ENCODE measurements at places on chromosomes 3 and 15.
A peak's percentile ranks its signal among the peaks of the same experiment; 100 is the strongest.

DNA sequence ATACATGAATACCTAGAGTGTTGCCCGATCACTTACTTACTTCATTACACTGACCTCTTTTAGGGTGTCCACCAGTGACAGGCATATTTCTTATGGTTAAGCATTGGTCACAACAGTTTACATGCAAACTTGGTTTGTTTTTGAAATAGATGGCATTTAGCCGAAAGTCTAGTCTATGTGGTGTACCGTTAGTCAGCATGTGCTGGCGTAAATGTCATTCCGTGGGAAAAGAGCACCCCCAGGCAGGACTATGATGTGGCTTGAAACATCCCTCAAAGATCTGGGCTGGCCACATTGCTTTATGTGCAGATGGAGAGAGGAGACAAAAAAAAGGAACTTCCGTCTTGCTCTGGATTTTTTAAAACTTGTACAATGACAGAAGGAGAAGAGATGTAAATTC is 357.0 kb upstream of the ICE2 start:
- peak; percentile 64 for DNase-seq

GRCh38 chr3:81352867-81353266 is 408.6 kb downstream of the GBE1 start:
- peak; percentile 33 for DNase-seq

DNA sequence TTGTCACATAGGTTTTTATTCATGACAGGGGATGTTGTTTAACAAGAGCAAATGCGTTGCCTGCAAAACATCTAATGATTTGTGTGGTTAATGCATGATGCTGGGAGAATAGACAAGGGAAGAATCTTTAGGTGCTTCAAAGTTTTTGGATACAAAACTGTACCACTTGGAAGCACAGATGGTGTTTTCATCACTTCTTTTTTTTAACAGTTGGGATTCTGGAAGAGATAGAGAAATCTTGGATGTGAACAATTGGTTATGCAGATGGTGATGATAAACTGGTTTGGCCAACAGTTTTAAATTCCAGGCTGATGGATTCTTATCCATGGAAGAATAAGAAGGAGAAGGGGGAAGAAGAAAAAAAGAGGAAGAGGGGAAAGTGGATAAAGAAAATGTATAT is 379.4 kb downstream of the KCNH8 start:
- no peak for DNase-seq

DNA sequence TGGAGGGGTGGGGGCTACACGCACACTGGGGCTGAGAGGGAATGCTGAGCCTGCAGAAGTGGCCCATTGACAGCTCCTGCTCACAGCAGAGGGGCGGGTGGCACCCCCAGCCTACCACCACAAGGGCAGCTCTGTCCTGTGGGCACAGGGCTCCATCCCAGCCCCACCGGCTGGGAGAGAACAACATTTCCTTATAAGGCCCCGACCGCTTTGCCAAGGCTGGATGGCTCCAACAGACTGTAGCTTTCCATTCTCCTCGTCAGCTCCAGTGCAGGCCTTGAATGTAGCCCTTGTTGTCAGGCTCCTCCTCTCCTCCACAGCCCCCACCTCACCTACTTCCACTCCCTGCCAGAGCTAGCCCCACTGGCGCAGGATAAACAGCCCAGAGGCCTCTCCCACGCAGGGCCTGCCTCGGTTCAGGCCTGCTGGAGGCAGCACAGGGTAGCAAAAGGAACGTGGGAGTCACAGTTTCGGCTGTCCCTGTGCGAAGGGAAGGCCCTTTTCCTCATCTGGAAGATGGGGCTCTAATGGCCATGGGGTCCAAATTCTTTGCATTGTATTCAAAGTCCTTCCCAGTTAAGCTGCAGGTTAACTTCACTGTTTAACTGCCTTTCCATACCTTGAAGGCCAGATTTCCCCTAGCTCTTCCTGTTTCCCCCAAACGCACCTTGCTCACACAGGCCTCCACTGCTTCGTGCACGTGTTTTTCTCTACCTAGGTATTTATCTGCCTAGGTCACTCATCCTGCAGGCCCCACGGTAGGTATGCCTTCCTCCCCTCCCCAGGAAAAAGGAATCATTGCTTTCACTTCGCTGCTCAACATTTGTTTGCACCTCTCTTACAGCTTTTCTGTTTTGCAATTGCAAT is 101.6 kb upstream of the LPP start:
- DNase-seq, result peak; percentile 95

- DNase-seq, result no peak
Observed at GRCh38 chr3:159919873-159920272, 68.8 kb upstream of the IL12A start.

DNA sequence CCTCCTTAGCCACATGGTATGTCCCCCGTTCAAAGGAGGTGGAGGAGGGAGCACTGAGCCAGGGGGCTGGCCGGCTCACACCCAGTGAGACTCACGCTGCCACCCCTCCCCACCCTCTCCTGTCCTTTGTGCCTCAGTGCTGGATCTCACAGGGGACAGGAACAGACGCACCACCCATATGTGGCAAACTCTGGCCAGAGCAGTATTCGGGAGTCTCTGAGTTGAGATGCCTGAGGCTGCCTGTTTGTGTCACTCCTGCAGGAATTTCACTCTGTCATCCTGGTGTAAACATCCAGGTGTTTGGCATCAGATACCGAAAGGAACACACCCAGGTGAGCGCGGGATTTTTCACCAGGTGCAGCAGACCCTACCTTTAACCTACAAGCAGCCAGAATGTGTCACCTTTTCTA is 25.7 kb downstream of the RGMA start:
- no peak for DNase-seq

DNA sequence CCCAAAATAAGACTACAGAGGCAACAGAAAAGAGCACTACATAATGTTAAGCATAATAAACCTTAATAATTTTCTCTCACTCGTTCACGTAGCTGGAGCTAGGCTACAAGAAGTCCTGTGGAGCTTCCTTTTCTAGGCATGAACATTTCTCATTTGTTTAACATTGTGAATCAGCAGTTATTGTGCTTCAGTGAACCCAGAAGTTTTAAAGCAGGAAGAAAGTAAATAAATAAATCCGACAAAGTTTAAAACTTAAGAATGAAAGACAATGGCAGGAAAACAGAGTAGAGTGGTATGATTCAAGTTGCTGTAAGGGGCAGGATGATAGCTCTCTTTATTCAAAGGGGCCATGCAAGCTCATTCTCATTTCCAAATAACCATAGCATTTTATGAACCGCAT is 191.8 kb downstream of the LSAMP start:
- DNase-seq, result peak; percentile 35

GRCh38 chr3:170024581-170024980 is 13.2 kb upstream of the GPR160 start:
- DNase-seq, result no peak

DNA sequence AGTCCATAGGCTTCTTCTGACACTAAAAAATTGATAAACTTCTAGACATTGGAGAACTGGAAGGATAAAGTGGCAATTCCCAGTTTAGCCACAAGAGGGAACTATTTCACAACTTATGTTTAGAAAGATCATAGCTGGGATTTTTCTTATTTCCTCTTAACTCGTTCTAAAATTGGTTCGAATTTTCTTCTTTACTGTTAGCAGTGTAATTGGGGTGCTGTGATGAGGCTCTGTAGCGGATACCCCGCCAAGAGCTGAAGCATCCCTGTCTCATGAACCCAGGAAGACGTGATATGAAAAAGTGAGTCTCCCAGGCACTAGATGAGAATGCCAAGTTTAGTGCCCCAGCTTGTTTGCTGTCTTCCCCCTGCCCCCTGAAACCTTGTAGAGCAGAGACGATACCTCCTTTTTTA is 85.1 kb downstream of the PDCD6IP start:
- DNase-seq, result peak; percentile 68

All from astrocyte of the hippocampus (primary cell).